Hepatic stellate cell (primary cell): ENCODE measurements at places on chromosomes 1 and 21.
A peak's percentile ranks its signal among the peaks of the same experiment; 100 is the strongest.

DNA sequence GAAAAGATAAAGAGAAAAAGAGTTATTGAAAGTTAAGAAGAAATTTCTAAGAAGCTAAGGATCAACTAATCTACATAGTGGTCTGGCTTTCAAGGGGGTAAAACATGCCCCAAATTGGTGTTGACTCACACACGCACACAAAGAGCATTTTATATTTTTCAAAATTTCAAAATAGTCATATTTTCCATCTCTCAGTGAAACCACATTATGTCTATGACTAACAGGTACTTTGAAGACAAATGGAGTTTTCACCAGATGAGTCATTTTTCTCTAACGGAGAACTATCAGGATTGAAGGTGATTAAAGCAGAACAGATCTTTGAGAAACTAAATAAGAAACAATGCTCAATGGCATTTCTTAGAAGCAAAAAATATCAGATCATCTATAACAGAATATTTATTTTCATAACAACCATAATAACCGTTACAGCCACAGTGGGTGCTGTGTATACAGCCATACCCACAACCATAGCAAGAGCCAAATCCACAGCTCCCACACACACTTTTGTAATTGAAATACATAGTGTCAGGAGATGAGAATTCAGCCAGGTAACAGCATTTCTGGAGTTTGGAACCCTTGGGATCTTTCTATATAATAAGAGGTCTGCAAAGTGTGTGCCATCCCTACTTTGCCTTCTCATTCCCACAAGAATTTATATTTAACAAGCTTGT, at the start of gene KRTAP21-3:
TSS of gene KRTAP21-3 (minus strand) at position 539 of the 671 bp plus-strand sequence. CDS start at position 521, 18 bp downstream.
- DNase-seq, result no peak

GRCh38 chr1:1080122-1080757, 6.1 kb upstream of the RNF223 start:
- peak; percentile 80 for DNase-seq

DNA sequence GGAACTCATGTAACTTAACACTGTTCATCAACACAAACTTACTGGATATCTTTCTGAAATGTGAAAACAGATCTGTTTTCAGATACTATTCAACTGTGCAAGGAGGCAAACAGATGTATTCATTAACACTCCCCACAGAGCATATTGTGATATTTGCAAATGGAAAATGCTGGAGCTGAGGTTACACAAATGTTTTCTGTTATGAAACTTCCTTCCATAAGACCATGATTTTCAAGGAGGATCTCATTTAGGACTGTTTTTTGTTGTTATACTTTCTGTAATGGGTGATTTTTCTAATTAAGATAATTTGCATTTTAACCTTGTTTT, 56.1 kb downstream of the GABPA start:
- DNase-seq, result no peak

DNA sequence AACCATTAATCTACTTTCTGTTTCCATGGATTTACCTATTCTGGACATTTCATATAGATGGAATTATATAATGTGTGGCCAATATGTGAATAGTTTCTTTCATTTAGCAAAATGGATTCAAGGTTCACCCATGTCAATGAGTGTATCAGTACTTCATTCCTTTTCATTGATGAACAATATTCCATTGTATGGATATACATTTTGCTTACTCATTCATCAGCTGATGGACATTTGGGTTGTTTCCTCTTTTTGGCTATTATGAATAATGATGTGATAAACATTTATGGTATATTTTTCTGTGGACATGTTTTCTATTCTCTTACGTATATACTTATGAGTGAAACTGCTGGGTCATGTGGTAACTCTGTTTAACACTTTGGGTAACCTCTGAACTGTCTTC, 97.8 kb downstream of the SCMH1 start:
- no peak for DNase-seq

GRCh38 chr1:53608071-53608470, 130.9 kb downstream of the GLIS1 start:
- DNase-seq, result no peak

GRCh38 chr1:89259283-89259971, 13.2 kb downstream of the GBP5 start:
- DNase-seq, result no peak

DNA sequence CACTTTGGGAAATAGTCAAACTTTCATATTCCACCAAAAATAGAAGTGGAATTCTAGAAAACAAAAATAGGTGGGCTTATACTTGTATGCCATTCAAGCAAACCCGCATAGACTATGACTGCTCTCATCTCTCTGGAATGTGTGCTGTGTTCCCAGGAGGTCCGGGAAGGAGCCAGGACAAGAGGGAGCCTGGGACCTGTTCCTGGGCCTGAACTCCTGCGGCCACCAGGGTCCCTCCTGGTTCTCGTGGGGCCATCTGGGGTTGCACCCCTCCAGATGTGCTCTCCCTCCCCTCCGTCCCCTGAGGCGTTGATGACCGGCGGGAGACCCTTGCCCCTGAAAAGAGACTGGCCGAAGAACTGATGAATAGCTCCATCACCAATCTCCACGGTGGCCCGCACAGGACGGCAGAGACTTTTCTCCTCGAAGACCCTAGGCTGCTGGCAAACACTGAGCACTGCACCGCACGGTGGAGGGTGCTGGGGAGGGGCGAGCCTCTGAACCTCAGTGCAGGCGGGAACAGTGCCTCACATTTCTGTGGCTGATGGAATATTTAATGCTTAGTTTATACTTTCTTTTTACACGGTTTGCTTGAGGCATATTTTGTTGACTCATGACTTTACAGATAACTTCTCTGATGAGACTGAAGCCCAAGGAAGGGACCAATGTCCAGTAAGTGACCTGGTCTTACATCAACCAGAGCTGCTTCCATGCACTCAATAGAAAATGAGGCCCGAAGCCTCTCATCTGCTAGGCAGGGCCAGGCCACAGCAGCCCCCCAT, 9.6 kb upstream of the ADARB1 start:
- peak; percentile 46 for DNase-seq

- DNase-seq, result no peak
Observed at GRCh38 chr1:240683576-240683975, 71.6 kb upstream of the GREM2 start.
